ENCODE measurements at places on chromosomes 1 and 21. TPM values are rescaled to one million over a fixed set of nuclear protein-coding genes. Genes with fewer than 3 reads are reported as not detected.

TOMM20 gene
- 93.5 TPM for total RNA-seq

FAAH gene
- total RNA-seq: 1.0 TPM

OR2T35 gene
- total RNA-seq: not detected

GBP7 gene
- not detected for total RNA-seq

NENF gene
- total RNA-seq: 85.7 TPM

TFF2 gene
- not detected for total RNA-seq

ETV3L gene
- not detected for total RNA-seq

SAMSN1 gene
- not detected for total RNA-seq

RIMKLA gene
- under 0.01 TPM for total RNA-seq

PERM1 gene
- total RNA-seq: not detected

KCNE2 gene
- not detected for total RNA-seq

OR2L2 gene
- not detected for total RNA-seq

OR13G1 gene
- not detected for total RNA-seq

SPRR2D gene
- total RNA-seq: not detected

ERVH48-1 gene
- not detected for total RNA-seq

TDRD10 gene
- not detected for total RNA-seq

CELA2A gene
- not detected for total RNA-seq

LCA5L gene
- 0.17 TPM for total RNA-seq

FCRL4 gene
- total RNA-seq: not detected

KRTAP12-2 gene
- not detected for total RNA-seq

CD1B gene
- not detected for total RNA-seq

CNR2 gene
- total RNA-seq: not detected

OR2T2 gene
- not detected for total RNA-seq

TIAM1 gene
- total RNA-seq: 0.59 TPM

GBP3 gene
- 4.6 TPM for total RNA-seq

CFHR2 gene
- not detected for total RNA-seq
